H4 (cell line): ENCODE measurements at places on chromosomes 16 and 17.

GRCh38 chr16:962901-963814, 7.6 kb downstream of the LMF1 start:
- DNase-seq = no peak

- DNase-seq = peak; percentile 27
Measured at GRCh38 chr17:30005709-30006320, 64.4 kb downstream of the EFCAB5 start.

- no peak for DNase-seq
Measured at GRCh38 chr16:85440744-85441143, 172.4 kb upstream of the GSE1 start.

GRCh38 chr17:19239544-19239943, 2.4 kb downstream of the EPN2 start:
- DNase-seq = no peak

GRCh38 chr16:13898233-13898632, 21.7 kb upstream of the ERCC4 start:
- no peak for DNase-seq

DNA sequence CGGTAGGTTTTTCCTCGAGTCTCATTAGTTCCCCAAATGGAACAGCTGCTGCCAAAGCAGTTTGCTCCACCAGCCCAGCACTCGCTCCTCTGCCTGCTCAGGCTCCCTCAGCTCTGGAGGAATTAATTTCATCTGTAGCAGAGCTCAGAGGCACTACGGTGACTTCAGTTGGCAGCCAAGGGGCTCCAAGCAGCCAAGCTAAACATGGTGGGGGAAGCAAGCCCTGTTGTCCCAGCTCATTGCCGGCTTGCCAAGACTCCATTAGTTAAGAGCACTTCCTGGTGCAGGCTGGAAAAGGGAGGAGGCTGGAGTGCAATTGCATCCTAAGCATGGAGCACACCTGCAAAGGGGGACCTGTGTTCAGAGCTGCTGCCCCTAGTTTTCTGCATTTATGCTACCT, 78.7 kb upstream of the GPRC5B start:
- DNase-seq = no peak

GRCh38 chr16:81843683-81844082, 64.6 kb downstream of the PLCG2 start:
- DNase-seq = no peak

DNA sequence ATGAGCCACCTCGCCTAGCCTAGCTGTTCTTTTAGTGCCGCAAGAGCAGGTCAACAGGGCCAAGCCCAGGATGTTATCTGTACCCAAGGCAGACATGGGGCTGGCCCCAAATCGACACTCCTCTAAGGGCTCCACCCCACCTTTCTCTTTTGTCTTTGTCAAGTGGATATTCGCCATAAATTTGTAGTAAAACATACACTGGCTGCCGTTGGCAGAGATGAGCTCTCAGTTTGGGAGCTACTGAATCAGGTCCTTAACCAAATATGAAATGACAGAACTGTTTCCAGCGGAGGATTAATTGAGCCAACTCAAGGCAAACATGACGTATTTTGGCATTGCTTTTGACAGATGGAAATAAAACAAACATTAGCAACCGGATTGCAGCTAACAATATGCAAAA, 556.9 kb upstream of the CDH5 start:
- no peak for DNase-seq

GRCh38 chr17:35931794-35932425, 1.3 kb upstream of the RDM1 start:
- peak; percentile 49 for DNase-seq

- no peak for DNase-seq
Measured at GRCh38 chr17:27566671-27567562, 64.1 kb upstream of the LGALS9 start.

GRCh38 chr17:11121341-11121985, 119.5 kb upstream of the SHISA6 start:
- DNase-seq = no peak

DNA sequence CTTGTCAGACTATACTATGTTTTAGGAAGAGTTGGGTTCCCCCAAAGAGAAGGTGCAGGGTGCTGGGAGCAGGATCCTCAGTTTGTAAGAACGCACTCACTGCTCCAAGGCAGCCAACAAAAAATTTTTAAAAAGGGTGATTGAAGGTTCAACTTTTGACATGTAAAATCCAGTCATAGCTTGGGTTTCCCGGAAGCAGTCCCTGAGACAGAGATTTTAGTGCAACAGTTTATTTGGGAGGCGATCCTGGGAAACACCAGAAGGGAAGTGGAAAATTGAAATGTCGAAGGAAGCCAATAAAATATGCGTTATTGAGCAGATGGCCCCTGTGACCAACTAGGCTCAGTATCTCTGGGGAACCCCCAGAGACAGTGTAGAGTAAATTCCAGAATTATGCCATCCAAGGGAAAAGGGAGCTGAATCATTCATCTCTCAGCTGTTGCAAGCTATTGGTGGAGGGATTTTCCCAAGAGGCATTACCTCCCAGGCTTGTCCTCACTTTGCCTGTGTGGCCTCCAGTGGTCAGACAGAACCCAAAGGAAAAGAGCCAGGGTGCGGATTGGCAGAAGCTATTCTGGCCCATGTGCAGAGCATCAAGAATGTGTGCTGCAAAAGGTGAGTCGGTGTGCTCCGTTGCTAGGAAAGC, 72.9 kb downstream of the HS3ST3B1 start:
- no peak for DNase-seq

DNA sequence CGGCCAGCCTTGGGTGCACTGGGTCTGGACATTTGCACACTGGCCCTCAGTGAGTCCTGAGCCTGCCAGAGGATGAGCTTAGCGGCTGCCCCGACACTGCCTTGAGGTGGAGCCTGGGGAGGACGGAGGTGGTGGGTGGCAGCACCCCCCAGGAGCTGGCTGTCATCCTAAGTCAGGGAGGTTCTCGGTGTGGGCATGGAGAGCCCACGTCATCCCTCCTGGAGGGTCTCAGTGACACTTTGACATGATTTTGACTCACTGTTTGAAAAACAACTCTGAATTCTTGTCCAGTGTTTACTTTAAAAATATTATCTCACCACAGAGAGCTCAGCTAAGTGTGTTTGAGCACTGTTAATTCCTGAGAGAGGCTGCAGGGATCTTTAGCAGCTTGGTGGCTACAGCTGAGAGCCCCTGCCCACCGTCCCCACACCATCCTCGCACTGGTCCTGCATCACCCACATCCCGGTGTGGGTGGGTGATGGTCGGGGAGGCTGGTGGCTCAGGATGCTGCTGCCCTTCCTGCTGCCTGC, 63.1 kb downstream of the BANP start:
- DNase-seq = peak; percentile 57
